ENCODE measurements at places on chromosomes 3 and 15.

GRCh38 chr3:4943549-4943948 is 35.7 kb upstream of the BHLHE40 start:
- DNase-seq = no peak

DNA sequence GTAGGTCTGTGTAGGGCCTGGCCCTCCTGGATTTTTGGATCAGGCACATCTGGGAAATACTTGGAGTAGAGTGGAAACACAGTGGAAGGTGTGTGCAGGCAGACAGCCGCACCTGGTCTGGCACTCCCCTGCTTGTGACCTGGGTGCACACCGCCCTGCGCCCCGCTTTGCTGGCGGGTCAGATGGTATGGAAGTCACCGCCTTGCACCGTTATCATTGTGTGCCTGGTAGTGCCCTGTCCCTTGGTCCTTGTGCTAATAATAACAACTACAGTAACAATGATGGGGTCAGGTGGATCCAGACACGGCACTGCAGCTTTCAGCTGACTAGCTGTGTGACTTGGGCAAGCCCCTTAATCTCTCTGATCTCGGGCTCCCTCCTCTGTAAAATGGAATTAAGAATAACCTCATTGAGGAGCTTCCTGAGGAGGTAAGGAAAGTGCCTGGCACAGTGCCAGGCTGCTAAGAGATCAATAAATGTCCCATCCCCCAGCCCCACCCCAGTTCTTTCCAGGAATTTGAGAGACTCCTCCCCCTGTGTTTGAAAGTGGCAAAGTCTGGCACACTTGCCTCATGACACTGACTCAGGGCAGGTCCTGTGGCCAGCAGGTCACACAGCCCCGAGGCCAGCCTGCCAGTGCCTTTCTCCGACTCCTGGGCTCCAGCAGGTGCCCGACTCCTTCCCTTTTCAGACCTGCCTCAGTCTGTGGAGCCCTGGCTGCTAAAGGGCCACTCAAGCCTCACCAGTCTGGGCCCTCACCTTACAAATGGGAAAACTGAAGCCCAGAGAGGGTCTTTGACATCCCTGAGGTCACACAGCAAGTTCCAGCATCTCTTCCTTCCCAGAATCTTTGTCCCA is 9.8 kb downstream of the ISG20 start:
- no peak for DNase-seq

GRCh38 chr3:70583682-70584081 is 271.2 kb upstream of the MDFIC2 start:
- DNase-seq = no peak

DNA sequence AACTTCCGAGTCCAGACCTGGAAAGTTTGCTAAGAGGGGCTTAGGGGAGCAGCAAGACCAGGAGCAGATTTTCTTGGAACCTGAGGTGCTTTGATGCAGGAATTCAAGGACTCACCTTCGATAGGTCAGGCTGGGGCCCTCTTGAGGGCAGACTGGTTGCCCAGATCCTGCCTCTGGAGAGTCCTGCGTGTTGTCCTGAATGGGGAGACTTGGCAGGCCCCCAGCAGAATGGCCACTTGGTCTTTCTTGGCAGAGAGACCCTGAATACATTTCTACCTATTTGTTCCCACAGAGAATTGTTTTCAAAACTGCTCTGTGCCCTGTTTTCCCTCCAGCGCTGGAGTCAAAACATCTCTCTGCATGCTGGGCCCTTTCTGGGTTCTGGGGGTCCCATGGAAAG is 4.2 kb downstream of the KLF13 start:
- DNase-seq = no peak

GRCh38 chr3:64220161-64220914 is 4.9 kb downstream of the PRICKLE2 start:
- no peak for DNase-seq

GRCh38 chr3:16011376-16011775 is 163.1 kb upstream of the GALNT15 start:
- no peak for DNase-seq

DNA sequence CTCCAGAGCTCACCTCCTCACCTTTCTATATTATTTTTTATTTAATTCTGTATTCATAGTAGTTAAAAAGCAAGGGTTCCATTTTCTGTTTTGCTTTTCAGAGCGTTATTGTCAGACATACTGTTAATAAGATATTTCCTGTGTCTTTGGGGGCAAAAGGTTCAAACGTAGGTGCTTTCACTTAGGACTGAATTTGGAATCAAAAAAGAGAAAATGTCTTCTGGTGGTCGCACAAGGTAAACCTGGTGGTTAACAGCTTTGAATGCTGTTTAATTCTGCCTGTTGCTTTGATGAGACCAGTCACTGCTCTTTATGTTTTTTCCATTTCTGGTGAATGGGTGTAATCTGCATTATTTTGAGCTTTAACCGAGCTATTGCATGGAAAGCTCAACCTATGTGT is 212.5 kb downstream of the TCF12 start:
- no peak for DNase-seq

- DNase-seq = peak; percentile 96
Measured at GRCh38 chr3:66500576-66501482, at the start of gene LRIG1. Gene LRIG1 (minus strand): TSS chr3:66501022. CDS start chr3:66500407, 615 bp downstream.

DNA sequence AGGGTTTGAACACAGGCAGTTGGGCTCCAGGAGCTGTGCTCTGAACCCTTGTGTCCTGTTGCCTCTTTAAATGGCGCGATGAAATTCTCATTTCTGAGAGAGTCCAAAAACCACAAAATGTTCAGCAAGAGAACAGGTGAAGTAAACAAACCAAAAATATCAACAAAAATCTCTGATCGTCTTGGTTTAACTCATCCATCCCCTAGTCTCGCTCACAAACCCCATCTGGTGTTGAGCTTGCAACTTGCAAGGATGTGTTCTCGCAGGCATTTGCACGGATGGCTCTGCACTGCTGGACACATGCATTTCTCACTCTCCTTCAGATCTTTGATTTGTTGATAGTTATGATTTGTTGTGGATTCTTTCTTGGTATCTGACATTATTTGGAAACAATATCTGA is 31.1 kb downstream of the FAH start:
- no peak for DNase-seq

GRCh38 chr3:197692641-197693040 is 44.1 kb downstream of the RUBCN start:
- no peak for DNase-seq

All from spinal cord (tissue), 10 donors.